ENCODE measurements at places on chromosomes 2 and 18.

GRCh38 chr18:14089191-14089590 lies 43.0 kb downstream of the ZNF519 start:
- DNase-seq = no peak

GRCh38 chr2:201956361-201956760 lies 77.3 kb upstream of the FZD7 start:
- no peak for DNase-seq

DNA sequence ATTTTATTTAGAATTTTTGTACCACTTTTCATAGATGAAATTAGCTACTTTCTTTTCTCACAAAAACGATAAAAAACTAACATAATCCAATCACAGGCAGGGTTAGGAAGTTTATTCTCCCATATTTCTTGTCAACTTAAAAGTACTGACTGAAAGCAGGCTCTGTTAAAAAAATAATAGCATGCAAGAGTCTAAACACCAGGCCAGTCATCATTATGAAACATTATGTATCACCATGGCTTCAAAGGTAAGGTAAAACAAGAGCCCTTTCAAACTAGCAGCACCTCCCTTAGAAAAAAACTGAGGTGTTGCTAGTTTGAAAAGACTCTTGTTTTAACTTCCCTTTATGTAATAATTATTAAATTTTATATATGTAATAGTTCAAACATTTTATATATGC lies 848.0 kb downstream of the RNF144A start:
- no peak for DNase-seq

GRCh38 chr2:42754021-42754775 lies 9.7 kb downstream of the OXER1 start:
- DNase-seq = no peak

- no peak for DNase-seq
Measured at GRCh38 chr2:2012505-2012904, 268.2 kb upstream of the PXDN start.

All from stimulated activated CD4-positive, alpha-beta T cell treated with anti-CD3 and anti-CD28 coated beads, Interleukin-12 subunit alpha, Interleukin-12 subunit beta, amount 100 ng/mL, for 4 hours (primary cell).